ENCODE measurements at places on chromosomes 1 and 21.

- DNase-seq: peak; percentile 64
Measured at GRCh38 chr1:40849801-40850592, 12.2 kb downstream of the CITED4 start.

DNA sequence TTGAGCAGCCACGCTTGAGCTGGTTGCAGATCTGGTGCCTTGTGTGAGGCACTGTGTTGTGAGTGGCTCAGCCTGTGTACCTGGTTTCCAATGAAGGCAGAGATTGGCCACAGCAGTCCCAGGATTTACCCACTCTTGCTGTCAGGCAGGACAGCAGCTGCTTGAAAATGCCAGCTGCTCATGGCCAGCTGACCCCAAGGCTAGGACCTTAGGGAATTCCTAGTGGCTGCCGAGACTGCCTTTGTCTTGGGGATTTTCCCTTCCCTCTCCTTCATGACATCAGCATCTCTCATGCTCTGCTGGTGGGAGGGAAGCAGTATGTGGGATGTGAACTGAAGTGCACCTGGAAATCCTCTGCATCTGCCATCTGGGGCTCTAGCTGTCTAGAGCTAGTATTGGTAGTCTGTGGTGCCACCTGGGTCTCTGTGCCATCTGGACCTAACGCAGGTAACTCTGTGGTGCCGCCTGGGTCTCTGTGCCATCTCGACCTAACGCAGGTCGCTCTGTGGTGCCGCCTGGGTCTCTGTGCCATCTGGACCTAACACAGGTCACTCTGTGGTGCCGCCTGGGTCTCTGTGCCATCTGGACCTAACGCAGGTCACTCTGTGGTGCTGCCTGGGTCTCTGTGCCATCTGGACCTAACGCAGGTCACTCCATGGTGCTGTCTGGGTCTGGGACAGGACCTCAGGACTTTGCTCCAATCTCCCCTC lies 3.8 kb upstream of the LRRC47 start:
- no peak for DNase-seq

- no peak for DNase-seq
Measured at GRCh38 chr1:205665201-205666045, 14.9 kb downstream of the SLC45A3 start.

DNA sequence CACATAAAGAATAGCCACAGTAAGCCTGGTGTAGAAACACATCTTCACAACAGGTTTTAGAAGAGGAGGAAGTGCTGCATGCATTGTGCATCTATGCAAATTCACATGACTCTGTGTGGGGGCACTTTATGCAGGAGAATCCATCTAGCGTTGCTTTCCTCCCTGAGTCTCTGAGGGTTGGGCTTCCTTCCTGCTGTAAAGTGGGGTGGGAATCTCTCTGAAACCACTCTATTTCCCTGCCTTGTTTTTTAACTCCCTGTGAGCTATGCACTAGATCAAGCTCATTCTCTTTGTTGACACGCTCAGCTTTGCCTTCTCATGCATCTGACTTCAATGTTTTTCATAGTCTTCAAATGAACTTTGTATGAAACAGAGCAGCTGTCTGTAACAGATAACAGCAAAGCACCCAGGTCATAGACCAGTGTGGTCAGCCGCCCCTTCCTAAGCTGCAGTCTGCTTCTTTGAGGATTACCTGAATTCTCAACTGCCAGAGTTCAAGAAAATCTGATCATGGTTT lies 102.7 kb upstream of the DPH5 start:
- DNase-seq: peak; percentile 52

GRCh38 chr1:203631946-203632345 lies 5.3 kb downstream of the ATP2B4 start:
- no peak for DNase-seq

- no peak for DNase-seq
Measured at GRCh38 chr1:29490204-29490934, 254.0 kb downstream of the PTPRU start.

- DNase-seq: no peak
Measured at GRCh38 chr1:18836654-18837053, 22.8 kb downstream of the TAS1R2 start.

DNA sequence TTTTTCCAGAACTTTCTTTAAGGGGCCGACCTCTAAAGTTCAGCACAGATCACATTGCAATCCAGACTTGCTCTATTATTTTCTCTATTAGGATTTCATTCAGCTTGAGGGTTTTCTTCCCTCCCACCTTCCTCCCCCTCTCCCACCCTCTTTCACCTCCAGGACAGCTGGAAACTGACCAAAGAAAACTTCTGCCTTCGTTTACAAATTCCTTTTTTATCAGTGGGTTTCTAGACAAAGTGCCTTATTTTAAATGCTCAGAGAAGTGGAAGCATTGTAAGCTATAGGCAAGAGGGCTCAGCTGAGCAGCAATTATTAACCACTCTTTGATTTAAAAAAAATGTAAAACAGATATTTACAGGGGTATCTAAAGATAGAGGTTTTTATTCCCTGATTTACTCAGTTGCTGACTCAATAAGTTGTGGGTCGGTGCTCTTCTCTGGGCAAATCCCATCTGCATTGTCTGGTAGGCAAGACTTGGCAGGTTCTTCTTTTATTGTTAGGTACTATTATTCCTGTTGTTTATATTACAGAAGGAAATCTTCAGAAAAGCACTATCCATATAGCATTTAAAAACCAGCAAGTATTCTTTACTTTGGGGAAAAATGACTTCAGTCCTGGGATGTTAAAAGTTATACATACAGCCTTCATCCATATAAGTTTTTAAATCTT lies 277.0 kb upstream of the C1orf105 start:
- DNase-seq: no peak

- no peak for DNase-seq
Measured at GRCh38 chr21:45381036-45381787, 23.8 kb upstream of the COL18A1 start.

- DNase-seq: no peak
Measured at GRCh38 chr1:28779751-28780408, 32.1 kb upstream of the OPRD1 start.

DNA sequence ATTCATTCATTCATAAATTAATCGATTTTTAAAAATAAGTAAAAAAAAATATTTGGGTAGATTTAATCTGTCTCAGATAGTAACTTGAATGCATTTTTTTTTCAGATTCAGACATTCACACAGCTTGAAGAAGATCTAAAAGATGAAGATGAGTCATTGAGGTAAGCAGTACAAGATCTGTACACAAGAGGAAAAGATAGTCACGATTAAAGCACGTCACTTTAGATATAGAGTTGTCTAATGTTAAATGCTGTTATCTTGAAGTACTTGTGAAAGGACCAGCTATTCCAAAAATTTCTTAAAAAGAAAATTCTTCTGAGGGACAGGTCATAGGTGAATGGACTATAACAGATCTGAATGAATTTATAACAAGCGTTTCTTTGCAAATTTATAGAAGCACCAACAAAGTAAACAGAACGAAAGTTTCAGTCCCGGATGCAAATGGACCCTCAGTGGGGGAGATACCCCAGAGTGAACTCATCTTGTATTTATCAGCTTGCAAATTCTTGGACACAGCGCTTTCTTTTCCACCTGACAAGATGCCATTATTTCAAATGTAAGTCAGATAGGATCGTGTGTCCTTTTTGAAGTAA lies 31.2 kb upstream of the MORC3 start:
- no peak for DNase-seq

DNA sequence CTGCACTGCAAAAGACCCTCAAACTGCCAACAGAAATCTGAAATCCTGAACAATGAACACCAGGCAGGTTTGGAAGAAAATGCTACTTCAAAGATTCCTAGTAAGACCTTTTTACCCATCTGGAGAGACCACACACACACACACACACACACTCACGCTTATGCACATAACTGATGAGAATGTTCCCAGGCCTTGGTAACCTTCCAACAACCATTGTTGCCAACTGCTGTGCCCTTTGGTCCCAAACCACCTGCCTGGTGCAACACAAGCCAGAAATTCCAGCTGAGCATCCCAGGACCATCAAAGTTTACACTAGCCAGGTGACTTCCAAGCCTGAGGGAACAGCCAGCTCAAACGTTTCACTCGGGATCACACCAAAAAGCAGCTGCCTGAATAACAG lies 56.9 kb downstream of the SEC16B start:
- no peak for DNase-seq

GRCh38 chr1:201304126-201304525 lies 20.8 kb downstream of the PKP1 start:
- DNase-seq: no peak

DNA sequence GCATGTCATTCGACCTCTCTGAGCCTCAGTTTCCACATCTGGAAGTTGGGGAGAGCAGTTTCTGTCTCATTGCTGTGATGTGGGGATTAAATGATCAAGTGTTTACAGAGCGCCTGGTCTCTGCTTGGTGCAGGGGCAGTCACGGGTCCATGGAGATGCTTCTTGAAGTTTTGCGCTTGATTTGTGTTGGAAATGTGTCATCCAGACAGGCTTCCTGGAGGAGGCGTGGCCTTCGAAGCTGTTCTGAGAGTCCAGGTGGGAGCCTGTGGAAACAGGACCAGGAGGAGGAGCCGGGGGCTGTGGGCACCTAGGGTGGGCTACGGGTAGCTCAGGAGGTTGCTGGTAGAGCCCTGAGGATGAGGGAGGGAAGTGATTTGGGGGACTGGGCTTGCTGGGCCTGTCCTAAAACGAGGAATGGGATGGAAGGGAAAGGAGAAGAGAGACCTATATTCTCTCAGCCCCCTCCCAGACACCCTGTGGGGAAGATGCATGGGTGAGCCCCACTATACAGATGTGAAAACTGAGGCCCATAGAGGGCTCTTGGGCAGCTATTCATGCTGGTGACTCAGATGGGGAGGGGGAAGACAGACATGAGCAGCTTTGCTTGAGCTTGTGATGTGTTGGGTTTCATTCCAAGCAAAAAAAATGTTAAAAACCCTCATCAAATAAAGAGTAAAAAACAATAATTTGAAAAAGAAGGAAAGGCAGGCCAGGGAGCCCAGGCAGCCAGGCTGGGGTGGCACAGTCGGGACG lies 107.2 kb upstream of the WNT4 start:
- DNase-seq: no peak

GRCh38 chr1:114310695-114311271 lies 157.1 kb upstream of the SYT6 start:
- DNase-seq: no peak

DNA sequence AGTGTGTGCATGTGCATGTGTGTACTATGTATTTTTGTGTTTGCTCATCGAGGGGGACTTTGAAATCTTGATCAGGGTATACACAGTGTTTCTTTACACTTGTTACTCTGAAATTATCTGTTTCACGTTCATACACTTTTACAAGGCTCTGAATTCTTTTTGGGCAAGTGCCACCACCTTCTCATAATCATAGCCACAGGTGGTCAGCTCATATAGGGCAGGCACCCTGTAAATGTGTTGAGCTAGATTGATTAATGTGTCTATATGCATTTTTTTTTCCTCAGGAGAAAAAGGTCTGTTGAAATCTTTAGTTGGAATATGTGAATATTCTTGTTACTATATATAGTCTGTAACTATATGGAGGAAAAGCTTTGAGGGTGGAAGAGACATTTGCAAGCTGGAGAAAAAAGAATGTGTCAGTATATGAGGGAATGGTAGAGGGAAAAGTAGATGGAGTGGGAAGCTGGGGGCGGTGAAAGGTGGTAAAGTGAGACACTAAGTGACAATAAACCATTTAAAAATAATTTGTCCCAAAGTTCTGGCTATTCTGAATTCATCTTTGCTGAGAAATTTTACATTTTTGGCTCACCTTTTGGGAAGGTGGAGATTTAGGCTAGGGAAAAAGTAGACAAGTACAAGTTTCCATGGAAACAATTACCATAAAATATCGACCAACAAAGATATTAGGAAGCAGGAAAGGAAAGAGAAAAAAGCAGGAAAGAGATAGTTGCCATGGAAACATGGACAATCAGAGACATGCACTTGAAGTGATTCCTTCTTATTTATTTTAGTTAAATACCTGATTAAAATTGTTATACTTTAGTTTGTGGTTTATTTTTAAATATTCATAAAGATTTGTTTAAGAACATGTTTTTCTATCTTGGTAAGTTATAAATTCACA lies 277.5 kb downstream of the PDE4B start:
- no peak for DNase-seq

DNA sequence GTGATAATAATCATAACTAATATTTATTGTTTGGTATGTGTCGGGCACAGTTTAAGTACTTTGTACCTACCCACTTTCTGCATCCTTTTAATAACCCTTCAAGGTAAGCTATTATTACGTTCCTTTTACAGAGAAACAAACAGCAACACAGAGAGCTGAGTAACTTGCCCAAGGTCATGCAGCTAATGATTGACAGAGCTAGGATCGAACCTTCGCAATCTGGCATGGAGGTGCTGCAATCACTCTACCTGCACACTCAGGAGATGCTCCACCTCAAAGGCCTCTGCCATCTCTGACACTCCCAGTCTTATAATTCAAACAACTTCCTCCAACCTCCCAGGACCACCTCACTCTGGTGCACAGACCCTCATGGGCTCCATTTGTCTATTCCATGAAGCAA lies 137.2 kb downstream of the DMRTA2 start:
- DNase-seq: no peak

- peak; percentile 43 for DNase-seq
Measured at GRCh38 chr1:36457691-36458090, 6.5 kb downstream of the MRPS15 start.

GRCh38 chr1:228275430-228276173 lies 67.8 kb downstream of the OBSCN start:
- DNase-seq: peak; percentile 90

- DNase-seq: no peak
Measured at GRCh38 chr21:41045534-41046268, 122.3 kb upstream of the BACE2 start.

- no peak for DNase-seq
Measured at GRCh38 chr1:15014516-15014915, 139.0 kb upstream of the TMEM51 start.

DNA sequence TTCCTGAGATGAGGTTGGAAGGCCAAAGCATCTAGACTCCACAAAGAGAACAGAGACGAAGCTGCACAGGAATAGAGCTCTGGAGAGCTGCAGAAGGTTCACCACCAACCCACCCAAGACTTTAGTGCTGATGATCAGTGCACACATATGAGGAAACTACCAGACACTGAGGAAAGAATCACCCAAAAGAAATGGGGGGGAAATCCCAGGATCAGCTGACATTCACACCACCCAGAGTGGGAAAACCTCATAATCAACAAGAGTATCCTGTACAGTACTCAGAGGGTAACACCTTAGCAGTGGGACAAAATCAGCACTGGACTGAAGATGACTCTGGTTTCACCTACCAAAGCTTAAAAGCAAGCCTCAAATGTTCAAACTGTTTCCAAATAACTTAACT lies 36.4 kb downstream of the DENND1B start:
- no peak for DNase-seq

GRCh38 chr1:85563139-85563538 lies 17.4 kb upstream of the CCN1 start:
- no peak for DNase-seq

Measured in thymus (tissue), 14 donors.